Spinal cord (tissue), 10 donors: ENCODE measurements at places on chromosomes 6 and 20.

DNA sequence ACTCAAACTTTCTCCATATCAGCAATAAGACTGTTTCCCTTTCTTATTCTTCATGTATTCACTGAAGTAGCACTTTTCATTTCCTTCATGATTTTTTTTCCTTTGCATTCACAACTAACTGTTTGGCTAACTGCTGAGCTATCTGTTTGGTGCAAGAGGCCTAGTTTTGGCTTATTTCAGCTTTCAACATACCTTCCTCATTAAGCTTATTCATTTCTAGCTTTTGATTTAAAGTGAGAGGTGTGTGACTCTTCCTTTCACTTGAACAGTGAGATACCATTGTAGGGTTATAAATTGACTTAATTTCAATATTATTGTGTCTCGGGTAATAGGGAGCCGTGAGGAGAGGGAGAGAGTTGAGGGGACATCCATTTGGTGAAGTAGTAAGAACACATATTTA lies 262.0 kb upstream of the PREP start:
- DNase-seq = no peak

DNA sequence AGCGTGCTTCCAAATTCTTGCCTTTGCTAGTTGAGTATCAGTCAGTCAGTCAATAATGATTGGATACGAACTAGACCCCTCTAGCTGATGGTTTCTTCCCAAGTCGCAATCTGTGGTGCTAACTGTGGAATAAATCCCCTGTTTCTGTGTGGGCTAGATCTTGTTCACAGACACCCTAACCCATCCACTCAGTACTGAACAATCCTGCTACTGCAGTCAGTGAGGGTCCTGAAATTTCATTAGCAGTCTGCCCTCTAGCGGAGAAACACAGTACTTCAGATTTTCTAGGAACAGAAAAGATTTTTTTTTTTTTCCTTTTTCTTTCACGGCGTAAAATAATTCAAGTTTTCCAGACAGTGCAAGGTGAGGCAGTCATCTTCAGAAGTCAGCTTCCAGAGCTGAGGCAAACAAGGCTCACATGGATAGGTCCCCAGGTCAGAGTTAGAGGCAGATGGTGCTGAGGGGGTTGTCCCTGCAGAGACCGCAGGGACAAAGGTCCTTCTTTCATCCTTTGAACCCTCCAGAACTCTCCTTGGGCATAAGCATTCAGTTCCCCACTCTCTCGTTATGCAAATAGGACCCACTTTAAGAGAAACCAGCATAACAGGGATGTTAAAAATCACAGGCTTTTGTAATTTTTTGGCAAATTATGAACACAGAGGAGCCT lies 119.6 kb downstream of the SCML4 start:
- DNase-seq = no peak

- no peak for DNase-seq
These were observed 27.3 kb downstream of the RIN2 start for GRCh38 chr20:19785173-19785982.

DNA sequence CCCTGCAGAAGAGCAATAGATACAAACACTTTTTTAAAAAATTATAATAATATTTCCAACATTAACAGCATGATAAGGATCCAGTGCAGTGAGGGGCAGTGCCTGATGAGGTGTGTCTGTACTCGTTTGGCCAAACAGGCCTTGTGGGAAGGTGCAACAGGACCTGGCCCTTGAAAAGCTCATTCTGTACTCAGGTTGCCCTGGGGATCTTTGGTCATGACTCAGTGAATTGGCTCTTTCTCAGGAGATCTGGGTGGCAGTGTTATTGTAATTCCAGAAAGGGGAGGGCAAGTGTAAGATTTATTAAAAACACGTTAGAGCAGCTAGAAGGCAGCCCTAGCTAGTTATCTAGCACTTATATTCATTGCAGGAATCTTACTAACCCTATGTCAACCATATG lies 2.9 kb upstream of the SPINT3 start:
- DNase-seq = no peak

DNA sequence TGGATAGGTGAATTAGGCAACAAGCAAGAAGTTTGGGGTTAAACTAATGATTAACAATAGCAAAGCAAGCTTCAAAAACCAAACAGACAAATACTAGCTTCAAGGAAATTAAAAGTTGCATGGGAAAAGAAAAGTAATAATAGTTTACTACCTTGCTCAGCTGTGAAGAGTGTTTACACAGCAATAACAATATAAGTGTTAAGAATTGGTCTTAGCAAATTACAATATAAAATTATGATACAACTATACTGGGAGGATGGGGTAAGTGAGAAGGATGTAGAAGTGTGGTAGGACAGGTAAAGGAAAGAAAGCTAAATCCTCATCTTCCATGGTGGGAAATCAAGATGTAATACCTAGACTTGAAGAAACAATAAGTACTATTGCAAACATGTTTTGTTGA lies 137.7 kb upstream of the MAFB start:
- no peak for DNase-seq

- DNase-seq = no peak
These were observed 171.4 kb upstream of the ZNF337 start for GRCh38 chr20:25867776-25868649.

- DNase-seq = no peak
These were observed 48.6 kb upstream of the COL9A1 start for GRCh38 chr6:70351461-70351860.

- DNase-seq = peak; percentile 61
These were observed at the start of gene BICRAL for GRCh38 chr6:42781796-42782688. TSS of gene BICRAL (plus strand) at chr6:42782052. CDS start at chr6:42822023, 39,971 bp downstream.

GRCh38 chr20:22583773-22584521 lies 425 bp downstream of the FOXA2 start:
- no peak for DNase-seq

- no peak for DNase-seq
These were observed 17.1 kb upstream of the KLHL31 start for GRCh38 chr6:53682632-53683031.

DNA sequence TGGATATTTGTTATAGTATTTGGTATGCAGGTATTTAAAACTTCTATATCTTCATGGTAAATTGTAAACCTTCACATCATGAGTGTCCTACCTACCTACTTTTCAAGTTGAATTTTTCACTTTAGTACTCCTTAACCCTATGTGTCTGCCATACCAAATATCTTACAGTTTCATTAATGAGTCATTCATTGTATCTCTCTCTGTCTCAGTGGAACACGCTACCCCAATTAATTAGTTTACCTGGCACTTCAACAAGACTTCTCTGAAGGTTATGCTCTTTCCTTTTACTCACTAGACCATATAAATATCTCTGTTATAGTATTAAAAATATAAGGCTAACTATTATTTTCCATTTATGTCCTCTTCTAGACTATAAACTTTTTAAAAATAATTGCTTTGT lies 123.9 kb upstream of the GJE1 start:
- DNase-seq = no peak

DNA sequence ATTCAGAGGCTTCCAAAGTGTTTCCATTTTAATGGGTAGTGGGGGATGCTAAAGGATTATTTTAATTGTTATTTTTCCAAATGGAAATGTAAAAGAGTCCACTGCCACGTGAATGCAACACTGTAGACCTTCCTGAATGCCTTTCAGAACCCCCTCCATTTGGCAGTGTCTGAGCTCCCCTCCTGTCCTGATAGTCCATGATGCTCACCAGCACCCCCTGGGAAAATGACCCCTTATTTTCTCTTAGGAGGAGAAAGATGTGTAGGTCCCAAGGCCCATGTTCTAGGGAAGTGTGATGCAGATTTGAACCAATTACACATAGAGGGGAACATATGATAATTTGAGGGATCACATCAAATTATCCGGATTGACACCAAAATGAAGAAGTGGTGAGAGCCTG lies 46.8 kb upstream of the SH3BGRL2 start:
- DNase-seq = no peak

DNA sequence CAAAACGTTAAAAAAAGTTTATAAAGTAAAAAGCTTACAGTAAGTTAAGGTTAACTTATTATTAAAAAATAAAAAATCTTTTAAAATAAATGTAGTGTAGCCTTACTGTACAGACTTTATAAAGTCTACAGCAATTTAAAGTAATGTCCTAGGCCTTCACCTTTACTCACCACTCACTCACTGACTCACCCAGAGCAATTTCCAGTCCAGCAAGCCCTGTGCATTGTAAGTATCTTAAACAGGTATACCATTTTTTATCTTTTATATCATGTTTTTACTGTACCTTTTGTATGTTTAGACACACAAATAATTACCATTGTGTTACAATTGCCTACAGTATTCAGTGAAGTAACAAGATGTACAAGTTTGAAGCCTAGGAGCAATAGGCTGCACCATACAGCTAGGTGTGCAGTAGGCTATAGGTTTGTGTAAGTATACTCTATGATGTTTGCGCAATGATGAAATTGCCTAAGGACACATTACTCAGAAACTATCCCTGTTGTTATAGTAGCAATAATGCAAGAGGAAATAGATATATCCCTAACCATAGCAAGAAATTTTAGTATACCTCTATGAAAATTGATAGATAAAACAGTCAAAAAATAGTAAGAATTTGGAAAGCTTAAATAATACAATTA lies 39.5 kb downstream of the FBXO5 start:
- DNase-seq = no peak

DNA sequence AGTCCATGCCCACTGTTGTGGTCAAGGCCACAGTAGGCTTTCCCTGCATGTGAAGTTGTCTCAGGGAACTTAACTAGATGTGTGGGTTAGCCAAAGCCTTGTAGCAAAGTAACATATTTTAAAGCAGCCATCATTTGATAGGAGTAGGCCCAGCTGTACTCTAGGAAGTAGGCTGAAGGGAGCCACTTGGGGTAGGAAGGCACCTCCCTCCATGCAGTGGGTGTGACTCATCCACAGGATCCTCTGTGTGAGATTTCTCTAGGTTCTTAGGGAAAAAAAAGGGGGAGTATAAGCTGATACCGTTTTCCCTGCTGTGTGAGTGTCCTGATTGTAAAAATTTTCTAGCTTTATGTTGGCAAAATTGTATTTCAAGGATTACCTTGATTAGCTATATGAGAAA lies 44.7 kb downstream of the VAPB start:
- DNase-seq = no peak

- no peak for DNase-seq
These were observed at the start of gene GJA1 for GRCh38 chr6:121435444-121436069. TSS of gene GJA1 (plus strand) at chr6:121435646. CDS start at chr6:121446848, 11,202 bp downstream.

GRCh38 chr20:48745330-48745729 lies 82.5 kb downstream of the PREX1 start:
- DNase-seq = no peak

GRCh38 chr6:143727035-143727434 lies 49.3 kb downstream of the PHACTR2 start:
- no peak for DNase-seq

GRCh38 chr6:3005077-3005476 lies 5.4 kb downstream of the NQO2 start:
- DNase-seq = no peak

- peak; percentile 82 for DNase-seq
These were observed 38.8 kb downstream of the SRC start for GRCh38 chr20:37384683-37385174.

DNA sequence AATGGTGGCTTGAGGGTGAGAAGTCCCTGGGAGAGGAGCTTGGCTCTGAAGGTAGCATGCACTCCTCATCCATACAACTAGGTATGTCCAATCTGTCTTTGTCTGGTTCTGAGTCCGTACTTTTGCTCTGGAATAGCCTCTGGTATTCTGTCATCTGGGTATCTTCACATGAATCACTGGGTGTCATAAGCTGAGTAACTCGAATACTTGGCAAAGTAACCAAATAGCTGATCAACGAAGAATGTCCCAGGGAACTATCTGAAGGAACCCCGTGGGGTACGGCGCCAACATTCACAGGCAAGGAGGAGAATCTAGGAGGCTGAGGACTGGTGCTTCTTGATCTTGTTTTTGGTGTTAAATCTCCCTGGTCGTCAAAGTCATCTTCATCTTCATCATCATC lies 184.8 kb downstream of the HIVEP2 start:
- DNase-seq = no peak

- DNase-seq = no peak
These were observed 423.4 kb upstream of the IMPG1 start for GRCh38 chr6:76495909-76496308.

DNA sequence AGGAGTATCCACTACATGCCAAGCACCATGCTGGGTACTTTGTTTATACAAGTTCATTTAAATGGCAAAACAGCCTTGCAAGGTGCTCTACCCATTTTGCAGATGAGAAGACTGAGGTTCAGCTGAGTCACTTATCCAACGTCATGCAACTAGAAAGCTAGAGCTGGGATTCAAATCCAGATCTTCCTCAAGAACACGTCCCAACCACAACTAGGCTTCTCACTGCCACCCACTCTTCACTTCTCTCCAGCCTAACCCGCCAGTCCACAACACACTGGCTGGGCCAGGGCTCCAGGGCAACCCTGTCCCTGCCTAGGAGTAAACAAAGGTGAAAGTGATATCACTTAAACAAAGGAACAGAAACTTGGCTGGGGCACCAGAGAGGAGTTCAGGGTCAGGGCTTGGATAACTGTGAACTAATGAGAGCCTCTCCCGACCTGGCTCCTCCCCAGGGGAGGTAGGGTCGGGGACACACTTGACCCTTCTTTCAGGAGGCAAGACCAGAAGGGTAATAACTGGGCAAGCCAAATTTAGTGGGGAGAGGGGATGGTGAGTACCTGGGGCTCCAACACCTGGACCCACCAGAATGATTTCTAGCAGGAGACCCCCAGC lies 7.9 kb downstream of the SDC4 start:
- no peak for DNase-seq

GRCh38 chr20:42604998-42605956 lies 584.4 kb downstream of the PTPRT start:
- no peak for DNase-seq

GRCh38 chr6:2817903-2818443 lies 23.7 kb downstream of the SERPINB1 start:
- DNase-seq = peak; percentile 38

- peak; percentile 48 for DNase-seq
These were observed 52.3 kb upstream of the IFNGR1 start for GRCh38 chr6:137271245-137272183.

DNA sequence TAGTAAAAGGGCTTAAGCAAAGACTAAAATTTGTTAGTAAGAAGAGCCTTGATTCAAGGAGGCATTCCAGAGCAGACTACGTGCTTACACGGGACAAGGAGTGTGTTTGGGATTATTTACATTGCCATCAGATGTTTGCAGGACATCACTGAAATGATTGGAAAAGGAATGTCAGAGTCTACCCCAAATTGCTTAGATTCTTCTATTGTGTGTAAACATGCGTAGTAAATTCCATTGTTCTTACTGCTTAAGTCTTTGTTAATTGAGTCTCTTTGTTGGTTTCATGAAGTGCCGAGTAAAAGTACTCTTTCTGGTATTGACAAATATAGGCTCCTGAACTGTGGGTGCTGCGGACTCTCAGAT lies 60.5 kb downstream of the CD83 start:
- DNase-seq = no peak
